Aorta (tissue), 5 donors: ENCODE measurements at places on chromosomes 7 and 10. TPM values are rescaled to one million over a fixed set of nuclear protein-coding genes. Genes with fewer than 3 reads are reported as not detected.

DNA sequence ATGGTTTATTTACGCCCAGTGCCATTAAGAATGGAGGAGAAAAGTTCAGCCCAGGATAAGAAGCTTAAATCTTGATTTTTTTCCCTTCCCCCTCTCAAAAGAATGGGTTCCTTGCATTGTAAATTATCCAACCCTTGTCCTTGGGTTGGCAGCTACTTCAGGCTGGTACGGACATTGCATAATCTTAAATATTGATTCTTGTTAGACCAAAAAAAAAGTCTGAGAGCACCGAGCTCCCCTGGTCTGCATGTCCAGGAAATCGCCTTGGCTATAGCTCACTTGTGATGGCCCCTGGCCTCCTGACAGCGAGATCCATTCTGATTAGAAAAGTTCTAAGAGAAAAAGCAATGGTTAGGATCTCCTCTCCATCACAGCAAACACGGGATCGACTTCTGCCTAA lies 151.7 kb downstream of the EBF3 start:
- H3K4me3 ChIP-seq, result no peak overlapping the region
- no peak for DNase-seq
- H3K36me3 ChIP-seq, result no peaks in the 10 kb centered on the region
- H3K4me1 ChIP-seq, result no peaks in the 10 kb centered on the region

DNA sequence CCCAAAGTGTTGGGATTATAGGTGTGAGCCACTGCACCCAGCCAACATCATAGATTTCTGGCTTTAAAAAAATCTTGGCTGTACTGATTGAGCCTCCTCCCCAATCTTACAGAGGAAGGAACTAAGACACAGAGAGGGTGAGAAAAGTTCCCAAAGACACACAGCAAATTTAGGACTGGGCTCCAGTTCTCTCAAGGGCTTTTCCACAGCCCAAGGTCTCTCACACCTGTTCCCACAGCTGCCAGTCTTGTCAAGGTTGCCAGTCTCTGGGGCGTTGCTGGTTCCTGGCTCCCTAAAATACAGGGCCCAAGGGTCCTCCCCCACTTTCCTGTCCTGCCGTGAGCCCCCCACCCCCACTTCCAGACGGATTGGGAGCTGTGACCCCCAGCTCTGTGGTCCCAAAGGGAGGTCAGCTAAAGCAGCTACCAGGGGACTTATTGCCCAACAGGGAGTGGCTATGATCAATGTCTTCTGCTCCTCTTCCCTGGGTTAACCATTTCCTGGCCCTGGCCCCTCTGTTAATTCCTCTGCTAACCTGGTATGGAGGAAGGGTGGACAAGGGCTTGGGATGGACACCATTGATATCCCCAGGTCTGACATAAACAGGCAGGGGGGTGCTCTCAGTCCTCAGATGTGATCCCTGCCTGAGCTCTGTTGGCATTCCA lies 3.1 kb upstream of the ZAN start:
- H3K27ac ChIP-seq, result no peak overlapping the region
- no peaks in the 10 kb centered on the region for H3K36me3 ChIP-seq
- DNase-seq, result no peak
- no peak overlapping the region for H3K4me3 ChIP-seq

The SLC16A12 gene
- polyA plus RNA-seq, result 6.7 TPM

The VDAC2 gene
- 120 TPM for polyA plus RNA-seq

DNA sequence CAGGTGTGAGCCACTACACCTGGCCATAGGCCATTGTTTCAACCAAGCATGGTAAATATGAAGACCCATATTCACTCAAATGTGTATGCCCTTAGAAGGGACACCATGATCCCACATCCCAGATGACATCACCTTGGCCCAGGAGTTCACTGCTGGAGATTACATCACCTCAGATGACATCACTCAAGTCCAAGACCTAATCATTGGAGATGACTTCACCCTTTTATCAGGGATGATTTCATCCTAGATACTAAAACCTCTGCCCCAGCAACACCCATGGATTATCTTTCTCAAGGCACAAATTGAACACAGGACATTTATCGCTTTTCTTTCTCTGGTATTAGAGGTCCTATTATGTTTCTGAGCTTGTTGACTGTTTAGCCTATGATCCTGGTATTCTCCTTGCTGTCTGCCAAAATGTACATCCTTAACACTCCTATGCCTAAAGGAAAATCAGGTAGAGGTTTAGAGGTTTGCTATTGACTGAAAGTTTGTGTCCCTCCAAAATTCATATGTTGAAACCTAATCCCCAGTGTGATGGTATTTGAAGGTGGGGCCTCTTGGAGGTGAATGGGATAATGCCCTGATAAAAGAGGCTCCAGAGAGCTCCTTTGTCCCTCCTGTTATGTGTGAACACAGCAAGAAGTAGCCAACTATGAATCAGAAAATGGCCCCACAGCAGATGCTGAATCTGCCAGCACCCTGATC lies 9.8 kb upstream of the CYP2C18 start:
- no peaks in the 10 kb centered on the region for H3K4me1 ChIP-seq
- H3K4me3 ChIP-seq, result no peak overlapping the region
- H3K27ac ChIP-seq, result no peak overlapping the region
- H3K27me3 ChIP-seq, result no peaks in the 10 kb centered on the region
- no peak for DNase-seq
- H3K36me3 ChIP-seq, result no peaks in the 10 kb centered on the region

The ADAM12 gene
- 0.13 TPM for polyA plus RNA-seq

DNA sequence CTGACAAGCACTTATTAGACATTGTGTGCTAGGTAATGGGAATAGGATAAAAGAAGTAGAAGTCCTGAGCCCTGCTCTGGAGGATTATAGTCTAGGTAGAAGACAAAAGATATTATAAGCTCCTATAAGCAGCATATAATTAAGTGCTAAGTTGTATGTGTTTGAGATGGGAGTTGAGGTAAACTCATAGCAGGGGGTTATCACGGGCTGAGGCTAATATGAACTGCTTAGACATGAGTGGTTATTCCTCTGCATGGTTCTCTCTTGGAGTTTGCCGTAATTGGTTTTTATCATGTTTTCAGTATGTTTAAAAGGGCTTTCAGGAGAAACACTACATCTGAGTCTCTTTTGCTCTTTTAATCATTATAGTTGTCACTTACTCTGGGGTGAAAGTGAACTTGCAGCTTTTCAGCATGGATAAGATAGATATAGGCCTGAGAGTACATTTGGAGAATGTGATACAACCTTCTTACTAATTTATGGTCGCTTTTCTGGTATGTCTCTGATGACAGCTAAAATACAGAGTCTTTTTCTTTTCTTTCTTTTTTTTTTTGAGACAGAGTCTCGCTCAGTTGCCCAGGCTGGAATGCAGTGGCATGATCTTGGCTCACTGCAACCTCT lies 39.0 kb downstream of the SMNDC1 start:
- no peaks in the 10 kb centered on the region for H3K36me3 ChIP-seq
- DNase-seq, result no peak
- H3K27ac ChIP-seq, result peak overlapping the region; percentile 90
- no peaks in the 10 kb centered on the region for H3K27me3 ChIP-seq
- no peak overlapping the region for H3K4me3 ChIP-seq

- no peak overlapping the region for H3K27ac ChIP-seq
- DNase-seq, result peak; percentile 74
- no peak overlapping the region for H3K4me3 ChIP-seq
- no peaks in the 10 kb centered on the region for H3K36me3 ChIP-seq
- no peaks in the 10 kb centered on the region for H3K4me1 ChIP-seq
Observed at GRCh38 chr10:71868192-71868697, 17.2 kb upstream of the PSAP start.

DNA sequence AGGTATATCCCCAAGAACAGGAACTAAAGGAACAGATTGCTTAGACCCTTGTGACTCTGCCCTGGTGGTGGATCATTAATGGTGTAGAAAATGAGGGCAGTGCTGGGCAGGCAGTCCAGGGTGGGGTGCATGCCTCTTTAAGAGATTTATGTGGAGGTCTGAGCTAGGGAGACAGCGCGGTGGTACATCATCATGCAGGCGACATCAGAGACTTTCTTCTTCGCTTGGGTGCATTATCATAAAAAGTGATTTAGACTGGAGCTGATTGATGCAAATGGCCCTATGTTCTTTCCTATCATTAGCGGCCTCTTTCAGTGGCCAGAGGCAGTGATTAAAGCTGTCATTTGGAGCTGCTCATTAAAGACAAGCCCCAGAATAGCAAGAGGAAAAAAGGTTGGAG lies 519.1 kb upstream of the GALNT17 start:
- DNase-seq, result no peak
- H3K27me3 ChIP-seq, result no peaks in the 10 kb centered on the region
- H3K36me3 ChIP-seq, result no peaks in the 10 kb centered on the region
- H3K27ac ChIP-seq, result no peak overlapping the region
- H3K4me1 ChIP-seq, result no peaks in the 10 kb centered on the region

- H3K4me3 ChIP-seq, result no peak overlapping the region
- no peaks in the 10 kb centered on the region for H3K27me3 ChIP-seq
- H3K4me1 ChIP-seq, result no peaks in the 10 kb centered on the region
Observed at GRCh38 chr10:75263806-75264205, 28.0 kb upstream of the COMTD1 start.
